ENCODE measurements at places on chromosomes 16 and 17.

GRCh38 chr17:63997341-63998048 is 656 bp upstream of the PRR29 start:
- DNase-seq = no peak

DNA sequence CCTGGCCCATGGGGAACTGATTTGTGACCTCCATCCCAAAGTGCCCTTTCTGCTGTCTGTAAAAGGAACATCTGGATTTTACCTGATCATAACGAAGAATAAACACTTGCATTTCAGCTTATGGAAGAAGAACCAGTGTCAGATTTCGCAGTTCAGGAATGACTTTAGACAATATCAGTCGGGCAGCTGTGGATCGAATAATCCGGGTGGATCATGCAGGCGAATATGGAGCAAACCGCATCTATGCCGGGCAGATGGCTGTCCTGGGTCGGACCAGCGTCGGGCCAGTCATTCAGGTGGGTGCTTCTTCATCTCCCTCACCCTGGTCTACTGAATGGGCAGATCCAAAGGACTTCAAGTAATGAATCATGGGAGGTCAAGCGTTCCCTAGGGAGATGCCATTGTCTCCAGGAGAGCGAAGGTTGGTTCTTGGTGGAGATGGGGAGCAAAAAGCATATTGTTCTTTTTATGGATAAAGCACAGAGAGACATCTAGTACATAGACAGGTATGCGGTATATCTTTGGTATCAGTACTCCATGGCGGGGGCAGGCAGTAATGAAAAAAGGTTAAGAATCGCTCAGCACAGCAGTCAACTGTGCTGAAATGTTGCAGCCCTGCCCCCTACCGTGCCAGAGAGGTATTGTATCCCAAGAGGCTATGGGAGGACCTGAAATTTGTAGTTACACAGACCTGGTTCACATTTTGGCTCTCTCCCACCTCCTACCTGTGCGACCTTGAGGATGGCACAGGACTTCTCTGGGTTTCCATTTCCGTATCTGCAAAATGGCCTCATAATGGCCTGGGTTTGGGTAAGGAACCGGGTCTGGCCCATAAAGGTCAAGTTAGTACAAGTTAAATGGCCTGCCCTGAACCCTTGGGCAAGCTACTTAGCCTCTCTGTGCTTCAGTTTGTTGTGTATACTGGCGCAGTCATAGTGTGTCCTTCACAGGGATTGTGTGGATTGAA is 4.7 kb downstream of the COQ7 start:
- DNase-seq = peak; percentile 54

DNA sequence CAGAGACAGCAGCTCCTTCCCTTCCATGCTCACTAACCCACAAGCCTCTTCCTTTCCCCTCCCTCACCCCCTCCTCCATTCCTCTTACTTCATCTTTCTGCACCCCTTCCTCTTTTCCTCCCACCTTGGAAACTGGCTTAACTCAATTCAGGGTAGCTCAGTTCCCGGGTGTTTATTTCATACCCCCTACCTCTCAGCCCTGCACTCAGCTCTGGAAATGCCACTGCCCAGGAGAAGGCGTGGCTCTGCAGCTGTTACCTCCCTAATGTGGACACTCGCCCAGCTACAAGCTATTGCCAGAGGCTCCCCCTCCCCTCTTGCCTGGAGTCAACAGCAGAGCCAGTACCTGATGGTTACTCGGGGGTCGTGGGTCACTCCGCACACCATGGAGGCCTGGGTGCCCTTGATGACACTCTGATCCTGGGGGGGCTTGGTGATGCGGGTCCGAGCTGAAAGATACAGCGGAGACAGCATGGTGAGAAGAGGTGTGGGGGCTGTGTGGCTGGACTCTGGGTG is 118.4 kb upstream of the CDC42EP4 start:
- no peak for DNase-seq

GRCh38 chr17:68580236-68580770 is 20.9 kb downstream of the FAM20A start:
- no peak for DNase-seq

GRCh38 chr17:48375356-48375755 is 54.7 kb downstream of the SKAP1 start:
- no peak for DNase-seq

DNA sequence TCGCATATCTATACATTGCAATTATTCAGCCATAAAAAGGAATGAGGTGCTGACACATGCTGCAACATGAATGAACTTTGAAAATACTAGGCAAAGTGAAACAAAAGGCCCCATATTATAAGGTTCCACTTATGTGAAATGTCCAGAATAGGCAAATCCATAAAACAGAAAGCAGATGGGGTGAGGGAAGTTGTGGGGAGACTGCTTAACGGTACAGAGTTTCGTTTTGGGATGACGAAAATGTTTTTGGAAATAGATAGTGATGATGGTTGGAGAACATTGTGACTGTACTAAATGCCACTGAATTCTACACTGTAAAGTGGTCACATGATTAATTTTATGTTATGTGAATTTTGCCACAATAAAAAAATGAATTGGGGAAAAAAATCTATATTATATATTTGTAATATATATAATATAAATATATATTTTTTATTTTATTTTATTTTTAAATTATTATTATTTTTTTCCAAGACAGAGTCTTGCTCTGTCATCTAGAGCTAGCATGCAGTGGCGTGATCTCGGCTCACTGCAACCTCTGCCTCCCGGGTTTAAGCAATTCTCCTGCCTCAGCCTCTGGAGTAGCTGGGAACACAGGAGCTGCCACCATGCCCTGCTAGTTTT is 4.2 kb upstream of the GNA13 start:
- no peak for DNase-seq

GRCh38 chr16:47311738-47312505 is 148.9 kb downstream of the ITFG1 start:
- no peak for DNase-seq

- DNase-seq = no peak
These were observed 33.8 kb downstream of the MPRIP start for GRCh38 chr17:17076066-17076465.
